ENCODE measurements at places on chromosomes 2 and 18.

DNA sequence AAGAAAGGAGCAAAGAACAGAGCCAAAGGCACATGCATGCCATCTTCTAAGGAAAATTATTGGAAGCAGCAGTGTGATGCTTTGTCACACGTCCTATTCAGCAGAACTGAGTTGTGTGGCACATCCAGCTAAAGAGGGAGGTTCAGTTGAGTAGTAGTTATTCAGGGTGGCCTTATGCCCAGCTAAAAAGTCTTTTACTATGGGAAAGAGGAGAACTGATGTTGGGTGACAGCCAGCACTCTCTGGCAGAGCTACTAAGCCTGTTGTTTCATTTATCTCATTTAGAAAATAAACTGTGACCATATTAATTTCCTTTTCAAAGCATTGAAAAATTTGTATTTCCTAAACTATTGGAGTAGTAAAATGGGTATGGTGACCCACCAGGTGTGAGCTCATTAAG, 18.5 kb downstream of the ITGA6 start:
- no peak for DNase-seq

DNA sequence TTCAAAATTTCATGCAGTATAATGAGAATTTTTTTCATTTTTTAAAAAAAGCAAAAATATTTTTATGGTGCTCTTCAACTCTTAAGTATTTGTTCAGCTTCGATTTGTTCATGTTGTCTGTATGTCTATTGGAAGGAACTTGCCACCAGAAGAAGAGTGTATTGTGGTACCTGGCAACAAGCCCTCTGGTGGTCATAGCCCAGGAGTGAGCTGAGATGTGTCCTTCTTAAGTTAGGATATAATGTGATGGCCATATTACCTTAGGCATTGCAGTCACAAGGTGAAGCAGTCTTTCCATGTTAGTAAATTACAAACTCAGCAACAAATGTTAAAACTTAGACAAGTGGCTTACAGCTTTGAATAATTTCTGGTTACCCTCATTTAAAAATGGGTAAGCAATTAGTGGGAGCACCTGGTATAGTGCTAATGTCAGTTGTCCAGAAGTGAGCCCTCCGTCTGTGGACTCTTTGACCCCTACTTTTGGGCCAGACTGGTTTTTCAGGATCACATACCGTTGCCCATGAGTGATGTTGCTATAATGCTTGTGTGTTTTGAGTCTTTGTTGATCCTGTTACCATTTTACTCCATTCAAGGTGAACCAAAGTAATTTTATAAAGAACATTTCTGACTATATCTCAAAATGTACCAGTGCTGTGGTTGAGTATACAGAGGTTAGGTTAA, 57.4 kb downstream of the MYO1B start:
- no peak for DNase-seq

DNA sequence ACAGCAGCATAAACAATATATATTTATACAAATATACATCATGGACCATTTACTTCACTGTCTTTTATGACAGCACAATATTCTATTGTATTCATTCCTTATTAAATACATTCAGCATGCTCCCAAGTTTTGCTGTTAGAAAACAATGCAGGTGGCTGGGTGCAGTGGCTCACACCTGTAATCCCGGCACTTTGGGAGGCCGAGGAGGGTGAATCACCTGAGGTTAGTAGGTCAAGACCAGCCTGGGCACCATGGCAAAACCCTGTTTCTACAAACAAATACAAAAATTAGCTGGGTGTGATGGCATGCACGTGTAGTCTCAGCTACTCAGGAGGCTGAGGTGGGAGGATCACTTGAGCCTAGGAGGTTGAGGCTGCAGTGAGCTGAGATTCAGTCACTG, 39.0 kb downstream of the NPC1 start:
- DNase-seq = no peak

- DNase-seq = no peak
Observed at GRCh38 chr2:238868616-238869292, 20.9 kb downstream of the TWIST2 start.

DNA sequence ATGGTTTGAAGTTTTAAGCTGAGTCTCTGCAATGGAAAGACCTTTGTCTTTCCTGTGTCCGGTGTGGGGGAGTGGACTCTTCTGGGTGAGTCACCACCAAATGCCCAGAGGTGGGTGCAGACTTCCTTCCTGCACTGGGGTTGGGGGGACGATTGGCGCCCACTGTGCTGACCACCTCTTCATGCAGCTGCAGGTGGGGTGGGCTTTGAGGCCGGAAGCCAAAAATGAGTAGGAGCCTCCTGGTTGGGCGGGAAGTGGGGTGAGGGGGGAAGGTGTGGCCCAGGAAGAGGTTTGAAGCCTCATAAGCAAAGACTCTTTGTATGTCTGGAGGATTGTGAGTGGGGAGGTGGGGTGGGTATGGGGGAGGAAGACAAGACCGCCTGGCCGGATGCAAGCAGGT, 27.6 kb downstream of the PAX8 start:
- no peak for DNase-seq
